ENCODE measurements at places on chromosomes 4 and X.

GRCh38 chrX:111728096-111728495 is 47.1 kb downstream of the ALG13 start:
- DNase-seq = no peak

DNA sequence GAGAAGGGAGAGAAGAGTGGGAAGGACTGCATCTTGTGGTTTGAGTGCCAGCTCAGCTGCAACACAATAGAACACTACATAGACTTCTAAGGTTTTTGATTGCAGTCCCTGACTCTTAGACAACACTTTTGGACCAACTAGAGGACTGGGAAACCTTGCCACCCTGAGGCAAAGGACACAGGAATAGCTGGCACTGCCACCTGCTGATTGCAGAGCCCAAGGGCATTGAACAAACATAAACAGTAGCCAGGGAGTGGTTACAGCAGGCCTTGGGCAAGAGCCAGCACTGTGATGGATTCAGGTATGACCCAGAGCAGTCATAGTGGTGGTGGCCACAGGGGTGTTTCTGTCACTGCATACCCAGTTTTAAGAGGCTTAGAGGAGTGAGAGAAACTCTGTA is 72.5 kb upstream of the CXorf51A start:
- no peak for DNase-seq

DNA sequence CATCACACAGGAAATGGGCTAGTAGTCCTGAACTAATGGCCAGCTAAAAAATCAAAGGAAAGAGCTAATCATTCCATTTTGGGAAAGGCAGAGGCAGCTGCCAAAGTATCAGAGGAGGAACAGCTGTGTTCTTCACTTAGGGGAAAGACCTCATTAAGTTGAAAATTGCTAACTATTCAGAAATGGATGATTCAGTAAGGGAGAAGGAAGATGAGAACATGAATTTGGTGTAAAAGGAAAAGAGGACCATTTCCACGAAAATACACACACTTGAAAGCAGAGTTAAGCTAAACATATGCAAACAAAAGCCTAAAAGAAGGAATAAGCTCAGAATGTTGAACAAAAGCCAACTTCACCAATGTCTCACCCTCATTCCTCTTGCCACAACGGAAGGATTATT is 90.4 kb downstream of the PCDH19 start:
- no peak for DNase-seq

DNA sequence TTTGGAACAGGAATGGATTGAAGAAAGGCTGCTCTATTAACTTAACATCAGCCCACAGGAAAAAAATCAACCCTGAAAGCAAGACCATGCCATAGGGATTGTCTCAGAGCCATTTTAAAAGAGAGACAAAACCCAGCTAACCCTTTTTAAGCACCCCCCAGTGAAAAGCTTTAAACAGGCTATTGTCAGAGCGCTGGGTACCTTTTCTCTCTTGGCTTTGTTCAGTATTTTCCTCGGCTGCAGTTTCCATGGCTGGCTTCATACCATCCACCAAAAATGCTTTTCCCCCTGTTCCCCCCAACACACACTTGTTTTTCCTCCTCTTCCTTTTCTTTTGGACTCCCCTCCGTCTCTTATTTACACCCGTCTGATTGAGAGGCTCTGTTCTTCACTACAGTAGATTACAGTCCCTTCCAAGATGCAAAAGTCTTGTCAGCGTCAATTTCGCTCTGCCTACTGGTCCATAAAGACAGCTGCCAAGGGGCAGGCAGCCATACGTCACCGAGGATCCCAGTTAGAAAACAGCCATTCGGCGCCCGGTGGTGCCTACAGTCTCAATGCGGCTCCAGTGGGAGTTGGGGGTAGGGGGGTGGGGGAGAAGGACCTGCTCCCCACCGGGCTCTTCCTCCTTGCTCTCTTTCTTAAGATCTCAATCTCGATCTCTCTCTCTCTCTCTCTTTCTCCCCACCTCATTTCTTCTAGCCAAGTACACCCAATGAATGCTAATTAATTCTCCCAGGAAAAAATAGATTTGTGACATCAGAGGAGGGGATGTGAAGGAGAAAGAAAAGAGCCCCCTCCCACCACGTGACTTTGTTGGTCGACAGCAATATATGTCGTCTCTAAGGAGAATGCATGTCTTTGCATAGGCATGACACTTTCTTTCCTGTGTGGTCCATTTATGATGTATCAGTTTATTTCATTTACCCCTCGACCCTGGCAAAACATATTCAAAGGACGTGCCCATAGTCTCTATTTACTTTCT is at the start of gene GPM6B:
Gene GPM6B (minus strand): TSS at position 451 of the 985 bp plus-strand sequence. CDS start 189 bp downstream, at position 262.
- no peak for DNase-seq

GRCh38 chrX:63511361-63511760 is 160.2 kb upstream of the SPIN4 start:
- DNase-seq = no peak
